M059J (cell line): ENCODE measurements at places on chromosomes 1 and 21. TPM values are rescaled to one million over a fixed set of nuclear protein-coding genes. Genes with fewer than 3 reads are reported as not detected.
A peak's percentile ranks its signal among the peaks of the same experiment; 100 is the strongest.

The WDR64 gene
- not detected in 2 replicates for total RNA-seq

The FBLIM1 gene
- total RNA-seq = 117 and 156 TPM in 2 replicates

The NEK7 gene
- 181 and 192 TPM in 2 replicates for total RNA-seq

The PLEKHA6 gene
- total RNA-seq = 1.6 and 4.9 TPM in 2 replicates

The CFHR3 gene
- total RNA-seq = not detected in 2 replicates

The C8B gene
- total RNA-seq = not detected in 2 replicates

GRCh38 chr1:40782371-40782956, 1.1 kb upstream of the KCNQ4 start:
- peak; percentile 38 for DNase-seq

- no peak for DNase-seq
Observed at GRCh38 chr1:111943846-111944749, 45.4 kb downstream of the KCND3 start.

DNA sequence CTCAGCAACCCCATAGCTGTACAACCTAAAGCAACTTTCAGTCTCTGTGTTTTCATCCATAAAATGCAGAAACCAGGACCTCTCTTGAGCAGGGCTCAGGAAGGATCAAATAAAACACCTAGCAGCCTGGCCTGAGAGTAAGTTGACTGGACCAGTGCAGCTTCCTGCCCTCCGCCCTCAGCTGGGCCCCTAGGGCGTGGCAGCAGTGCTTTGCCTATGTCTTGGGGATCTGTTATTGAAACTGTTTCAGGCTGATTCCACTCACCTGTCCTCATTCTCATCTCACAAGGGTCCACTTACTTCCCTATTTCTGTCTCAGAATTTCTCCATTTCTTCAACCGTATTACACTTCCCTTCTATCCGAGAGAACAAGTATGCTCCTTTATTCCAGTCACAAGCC, 17.3 kb downstream of the LRRC42 start:
- DNase-seq = no peak

- DNase-seq = no peak
Observed at GRCh38 chr1:156808186-156809030, 8.2 kb downstream of the SH2D2A start.

DNA sequence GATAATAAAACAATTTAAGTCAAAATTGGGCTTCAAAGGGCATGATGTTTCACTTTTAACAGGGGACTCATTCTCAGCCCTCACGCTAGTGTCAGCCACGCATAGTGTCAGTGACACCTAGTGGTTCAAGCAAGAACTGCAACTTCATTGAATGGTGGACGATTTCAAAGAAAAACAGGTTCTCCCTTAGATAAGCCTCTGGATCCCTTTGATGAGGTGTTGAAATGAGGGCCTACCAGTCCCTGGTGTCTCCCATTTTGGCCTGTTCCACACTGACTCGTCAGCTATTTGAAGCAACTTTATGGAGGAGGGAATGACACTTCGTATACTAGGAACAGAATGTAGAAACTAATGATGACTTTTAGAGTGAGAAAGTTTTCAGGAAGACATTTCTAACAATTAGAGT, 56.2 kb downstream of the FCRL5 start:
- peak; percentile 39 for DNase-seq

- DNase-seq = no peak
Observed at GRCh38 chr1:113211467-113211866, 138.5 kb downstream of the LRIG2 start.

DNA sequence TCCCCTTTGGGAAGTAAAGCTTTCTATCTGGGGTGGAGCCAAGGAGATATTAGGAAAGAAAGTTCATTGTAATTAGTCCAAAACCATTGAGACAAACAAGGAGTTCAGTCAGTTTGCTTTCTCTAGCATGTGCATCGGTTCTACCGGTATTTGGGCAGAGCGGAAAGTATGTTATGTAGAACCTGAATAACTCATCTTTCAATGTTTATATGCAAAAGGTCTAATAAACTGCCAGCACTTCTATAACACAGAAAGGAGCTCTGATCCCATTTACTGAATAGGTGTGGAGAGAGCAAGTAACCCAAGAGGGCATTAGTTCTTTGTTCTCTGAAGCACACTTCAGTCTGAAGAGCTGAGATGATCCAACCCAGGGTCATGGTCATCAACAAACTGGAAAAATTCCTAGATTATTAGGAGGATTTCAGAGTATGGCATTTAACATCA, 3.5 kb downstream of the TGFB2 start:
- DNase-seq = peak; percentile 59

- DNase-seq = no peak
Observed at GRCh38 chr1:160210561-160210960, 5.4 kb downstream of the PEA15 start.

DNA sequence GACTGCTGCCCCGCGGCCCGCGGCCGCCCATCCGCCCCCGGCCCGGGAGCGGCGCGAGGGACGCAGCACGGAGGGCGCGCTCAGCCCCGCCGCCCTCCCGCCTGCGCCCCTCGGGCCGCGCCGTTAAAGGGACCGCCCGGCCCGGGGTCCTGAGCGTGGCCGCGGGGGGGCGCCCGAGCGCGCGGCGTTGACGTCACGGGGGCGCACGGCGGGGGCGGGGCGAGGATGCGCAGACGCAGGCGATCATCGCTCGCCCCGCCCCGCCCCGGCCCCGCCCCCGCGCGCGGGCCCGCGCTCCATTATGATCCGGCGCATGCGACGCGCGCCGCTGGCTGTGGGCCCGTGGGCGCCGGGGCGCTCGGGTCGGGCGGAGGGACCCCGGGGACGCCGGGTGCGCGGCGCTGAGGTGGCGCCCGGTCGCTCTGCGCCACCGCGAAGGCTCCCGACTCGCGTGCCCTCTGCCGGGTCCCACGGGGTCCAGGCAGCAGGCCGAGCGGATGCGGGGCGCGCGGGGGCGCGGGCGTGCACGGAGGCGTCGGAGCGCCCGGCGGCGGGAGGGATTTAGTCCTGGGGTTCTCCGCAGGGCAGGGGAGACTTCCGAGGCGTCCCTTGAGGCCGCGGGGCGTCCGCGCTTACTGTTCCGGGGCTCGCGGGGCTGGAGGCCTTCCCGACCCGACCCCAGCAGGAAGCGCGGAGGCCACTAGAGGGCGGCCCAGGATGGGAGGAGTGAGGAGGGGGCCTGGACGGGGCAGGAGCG, at the start of gene DVL1:
TSS of gene DVL1 (minus strand) at position 163 of the 757 bp plus-strand sequence. CDS start 353 bp downstream, outside the sequence.
- DNase-seq = peak; percentile 60
